AG08395 (cell line): ENCODE measurements at places on chromosomes 6 and 20.

DNA sequence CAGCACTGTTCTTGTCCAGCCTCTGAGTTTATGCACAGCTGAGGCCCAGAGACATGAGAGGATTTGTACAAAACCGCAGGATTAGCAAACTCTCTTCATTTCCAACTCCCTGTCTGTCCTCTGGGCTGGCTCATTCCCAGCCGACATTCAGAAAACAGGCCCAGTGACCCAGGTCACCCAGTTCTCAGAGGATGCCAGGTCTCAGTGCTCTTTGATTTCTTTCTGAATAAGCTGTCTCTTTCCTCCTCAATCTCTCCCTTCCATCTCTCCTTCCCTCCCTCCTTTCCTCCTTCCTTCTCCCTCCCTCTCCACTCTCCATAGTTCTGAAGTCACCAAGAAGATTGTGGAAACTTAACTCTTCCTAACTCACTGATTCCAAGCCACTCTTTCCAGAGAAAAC lies 372.7 kb upstream of the SULF2 start:
- DNase-seq, result no peak

DNA sequence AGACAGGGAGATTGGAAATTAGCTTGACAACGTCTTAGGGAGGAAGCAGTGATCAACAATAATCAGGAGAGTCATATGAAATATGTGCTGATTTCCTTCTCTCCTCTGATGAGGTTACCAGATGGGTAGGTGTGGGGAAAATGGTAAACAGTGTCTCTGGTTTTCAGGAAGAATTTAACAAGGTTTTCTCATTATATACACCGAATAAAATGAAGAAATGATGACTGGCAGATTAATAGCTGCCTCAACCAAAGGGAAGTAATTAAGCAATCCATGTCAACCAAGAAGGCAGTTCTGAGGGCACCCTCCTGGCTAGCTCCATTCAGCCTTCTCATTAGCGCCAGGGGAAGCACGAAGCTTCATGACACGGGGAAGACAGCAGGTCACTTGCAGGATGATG lies 12.7 kb upstream of the RAMACL start:
- DNase-seq, result no peak

DNA sequence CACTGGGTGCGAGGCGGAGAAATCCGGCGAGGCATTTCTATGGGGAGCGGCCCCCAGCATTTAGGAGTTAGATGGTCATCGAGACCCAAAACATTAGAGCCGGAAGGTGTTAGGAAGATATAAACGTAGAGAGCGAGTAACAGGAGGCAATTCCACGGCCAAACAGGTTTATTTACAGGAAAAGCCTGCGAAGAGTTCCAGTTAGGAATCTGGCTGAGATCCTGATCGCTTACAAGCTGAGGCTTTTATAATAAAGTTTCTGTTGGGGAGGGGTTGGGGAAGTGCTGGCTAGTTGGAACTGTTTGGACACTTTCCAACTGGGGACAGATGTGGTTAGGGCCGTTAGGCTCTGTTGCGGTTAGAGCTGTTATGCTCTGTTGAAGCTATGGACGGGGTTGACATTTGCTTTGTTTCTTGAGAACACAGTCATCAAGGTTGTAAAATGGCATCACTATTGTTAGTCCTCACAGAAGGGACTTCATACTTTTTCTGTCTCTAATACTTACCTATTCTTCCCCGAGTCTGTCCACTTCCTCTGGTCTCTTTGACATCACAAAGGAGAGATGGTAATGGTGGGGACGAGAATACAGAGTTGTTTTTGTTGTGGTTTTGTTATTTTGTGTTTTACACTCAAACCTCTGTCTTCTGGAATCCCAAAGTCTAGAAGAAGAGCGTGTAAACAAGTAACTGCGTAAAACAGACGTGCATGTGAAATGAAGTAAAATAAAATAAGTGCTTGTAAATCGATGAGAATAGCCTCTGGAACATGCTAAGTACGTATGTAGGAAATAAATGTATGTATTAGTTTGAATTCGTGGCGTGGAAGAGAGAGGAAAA lies 554 bp upstream of the ZSCAN31 start:
- DNase-seq, result no peak

DNA sequence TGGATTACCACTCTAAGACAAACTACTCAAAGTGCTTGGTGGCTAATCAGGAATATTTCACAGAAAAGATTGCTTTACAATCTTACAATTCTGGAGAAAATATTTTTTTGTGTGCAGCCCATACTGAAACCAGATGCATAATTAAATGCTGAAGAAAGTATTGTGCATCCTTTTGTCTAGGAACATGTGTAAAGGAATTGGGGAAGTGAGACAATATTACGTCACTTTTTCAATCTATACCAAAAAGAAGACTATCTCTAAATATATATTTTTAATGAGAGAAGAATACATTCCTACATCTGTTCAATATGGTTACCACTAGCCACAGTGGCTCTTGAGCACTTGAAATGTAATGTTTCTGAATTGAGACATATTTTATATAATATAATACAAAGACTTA lies 992.5 kb upstream of the ADGRB3 start:
- DNase-seq, result no peak

GRCh38 chr6:14787677-14788076 lies 458.2 kb upstream of the JARID2 start:
- no peak for DNase-seq

GRCh38 chr6:44642870-44643522 lies 255.5 kb downstream of the CDC5L start:
- no peak for DNase-seq

- no peak for DNase-seq
These were observed 50.8 kb downstream of the AIG1 start for GRCh38 chr6:143111443-143111842.

- DNase-seq, result no peak
These were observed 94.5 kb upstream of the NRSN1 start for GRCh38 chr6:24031496-24031895.

DNA sequence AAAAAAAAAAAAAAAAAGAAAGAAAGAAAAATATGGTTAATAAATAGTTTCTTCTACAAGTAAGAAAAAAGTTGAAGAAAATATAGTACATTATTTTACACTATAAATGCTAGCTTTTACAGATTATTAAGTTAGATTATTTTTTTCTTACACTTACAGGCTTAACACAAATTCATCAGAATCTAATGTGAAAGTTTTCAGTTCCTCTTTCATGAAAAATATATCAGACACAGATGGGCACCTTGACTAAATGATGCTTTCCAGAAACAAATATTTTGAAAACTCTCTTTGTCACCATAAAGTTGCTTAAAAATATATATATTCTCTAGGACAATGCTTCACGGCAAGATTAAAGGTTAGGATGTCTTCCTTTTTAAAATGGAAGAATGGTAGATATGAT lies 321.8 kb upstream of the HSF2 start:
- no peak for DNase-seq

DNA sequence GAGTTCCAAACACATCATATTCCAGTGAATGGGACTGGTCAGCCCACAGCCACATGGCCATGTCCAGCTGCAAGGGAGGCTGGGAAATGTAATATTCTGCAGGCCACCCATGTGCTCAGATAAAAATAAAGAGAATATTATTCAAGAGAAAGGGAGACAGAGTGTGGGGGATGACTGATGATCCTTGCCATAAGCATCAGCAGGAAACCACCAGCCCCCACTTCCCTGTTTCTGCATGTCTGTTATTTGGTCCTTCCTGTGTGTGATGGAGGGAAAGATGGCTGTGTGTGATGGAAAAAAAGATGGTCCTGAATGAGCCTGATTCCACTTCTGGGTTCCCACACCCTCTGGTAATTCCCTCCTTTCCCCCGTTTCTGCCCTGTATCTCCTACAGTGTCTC lies 13.1 kb upstream of the RSPO4 start:
- DNase-seq, result no peak

DNA sequence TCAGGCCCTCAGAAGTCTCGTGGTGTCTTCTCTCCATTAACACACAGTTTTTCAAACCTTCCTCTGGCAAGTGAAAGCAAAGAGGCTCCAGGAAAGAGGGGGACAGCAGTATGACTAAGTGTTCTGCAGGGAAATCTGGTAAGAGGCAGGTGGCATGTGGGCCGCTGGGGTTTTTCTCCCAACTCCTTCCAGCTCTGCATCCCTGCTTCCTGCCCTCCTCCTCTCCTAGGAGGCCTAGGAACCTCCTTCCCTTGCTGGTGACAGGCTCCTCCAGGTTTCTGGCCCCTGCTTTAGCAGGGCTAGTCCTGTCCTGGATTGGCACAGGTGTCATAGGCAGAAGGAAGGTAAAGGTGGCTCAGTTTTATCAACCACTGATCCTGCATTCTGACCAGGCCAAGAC lies 7.6 kb upstream of the ITCH start:
- no peak for DNase-seq

- DNase-seq, result no peak
These were observed 24.4 kb downstream of the CNR1 start for GRCh38 chr6:88141561-88142296.

- DNase-seq, result peak; percentile 43
These were observed 122.3 kb downstream of the BANF2 start for GRCh38 chr20:17822039-17822438.

DNA sequence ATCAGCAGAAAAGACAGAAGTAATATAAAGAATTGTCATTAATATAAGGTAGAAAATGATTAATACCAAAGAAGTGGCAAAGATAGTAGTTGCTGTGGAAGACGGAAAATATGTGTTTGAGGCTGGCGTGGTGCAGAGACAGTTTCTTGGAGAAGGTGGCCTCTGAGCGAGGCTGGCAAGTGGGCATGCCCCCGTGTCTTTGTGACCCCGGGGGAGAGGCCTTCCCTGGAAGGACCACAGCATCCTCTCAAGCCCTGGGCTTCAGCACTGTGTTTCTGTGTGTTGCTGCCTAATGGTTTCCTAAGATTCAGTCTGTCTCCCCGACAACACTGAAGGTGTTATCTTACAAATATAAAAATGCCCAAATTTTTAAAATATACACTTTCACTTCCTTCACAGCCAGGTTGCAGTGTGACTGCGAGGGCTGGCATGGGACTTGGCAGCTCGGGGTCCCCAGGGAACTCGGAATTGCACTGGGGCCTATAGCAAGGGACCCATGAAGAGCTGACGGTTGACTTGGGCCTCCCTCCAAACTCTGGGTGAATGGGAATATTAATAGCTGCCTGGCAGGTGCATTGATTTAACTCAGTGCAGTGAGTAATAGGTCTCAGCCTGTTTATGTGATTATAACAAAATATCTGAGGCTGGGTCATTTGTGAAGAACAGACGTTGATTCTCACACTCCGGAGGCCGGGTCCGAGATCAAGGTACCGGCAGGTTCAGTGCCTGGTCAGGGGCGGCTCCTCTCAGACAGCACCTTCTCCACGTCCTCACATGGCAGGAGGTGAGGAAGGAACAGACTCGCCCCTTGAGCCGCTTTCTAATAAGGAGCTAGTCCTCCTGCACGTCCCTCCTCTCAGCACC lies 47.4 kb upstream of the AFDN start:
- no peak for DNase-seq

DNA sequence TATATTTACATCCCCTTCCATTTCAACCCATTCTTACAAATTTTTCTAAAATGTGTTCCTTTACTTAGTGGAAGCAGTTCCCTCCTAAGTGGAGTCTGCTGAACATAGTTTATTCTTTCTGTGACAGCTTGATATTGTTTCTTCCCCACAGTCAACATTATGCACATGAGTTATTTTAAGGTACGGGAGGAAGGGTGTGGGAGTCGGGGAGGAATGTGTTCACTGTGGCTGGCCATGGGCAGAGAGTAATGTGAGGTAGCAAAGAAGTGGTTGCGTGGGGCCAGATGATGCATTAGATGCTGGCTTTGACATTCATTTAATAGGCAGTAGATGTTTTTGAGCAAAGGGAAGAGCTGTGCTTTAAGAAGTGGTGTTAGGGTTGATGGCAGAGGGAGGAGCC lies 98.5 kb downstream of the ARMC2 start:
- DNase-seq, result no peak

DNA sequence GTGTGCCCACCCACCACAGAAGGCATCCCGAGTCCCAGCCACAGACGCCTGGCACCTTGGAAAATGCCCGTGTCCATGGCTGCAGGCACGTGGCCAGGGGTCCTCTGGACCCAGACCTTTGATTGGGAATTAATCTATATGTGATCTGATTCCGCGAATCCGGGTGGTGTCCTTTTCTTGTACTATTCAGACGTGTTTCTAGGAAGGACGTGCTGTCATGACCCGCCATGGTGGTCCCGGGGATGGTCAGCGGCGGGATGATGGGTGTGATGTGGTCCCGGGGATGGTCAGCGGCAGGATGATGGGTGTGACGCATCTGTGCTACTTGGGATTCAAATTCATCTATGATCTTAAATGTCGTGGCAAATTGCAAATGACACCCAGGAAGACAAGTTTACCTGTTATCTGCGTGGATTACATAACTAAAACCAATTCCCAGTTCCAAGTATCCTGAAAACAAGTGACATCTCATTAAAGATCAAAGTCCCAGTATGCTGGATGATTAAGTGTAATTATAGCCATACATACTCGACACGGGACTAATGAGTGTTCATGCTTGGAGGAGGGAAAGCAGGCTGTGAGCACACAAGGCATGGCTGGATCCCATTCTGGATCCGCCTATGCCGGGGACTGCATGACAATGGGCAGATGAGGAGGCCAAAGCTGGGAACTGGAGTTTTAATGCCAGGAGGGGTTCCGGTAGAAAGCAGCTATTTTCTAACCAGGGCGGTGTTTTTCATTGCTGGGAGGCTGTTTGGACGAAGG lies 256.5 kb downstream of the TAF4 start:
- no peak for DNase-seq

DNA sequence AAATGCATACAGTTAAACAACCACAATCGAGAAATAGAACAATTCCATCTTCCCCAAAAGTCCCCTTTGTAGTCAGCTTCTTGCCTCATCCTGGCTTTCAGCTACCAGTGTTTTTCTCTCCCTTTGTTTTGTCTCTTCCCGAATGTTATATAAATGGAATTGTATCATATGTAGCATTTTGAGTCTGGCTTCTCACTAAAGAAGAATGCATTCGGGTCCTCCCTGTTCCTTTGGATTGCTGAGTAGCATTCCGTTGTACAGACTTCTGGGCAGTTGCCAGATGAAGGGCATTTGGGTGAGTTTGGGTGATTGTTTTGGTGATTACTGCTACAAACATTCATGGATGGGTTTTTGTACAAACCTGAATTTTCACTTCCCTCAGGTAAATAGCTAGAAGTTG lies 27.8 kb downstream of the PRPH2 start:
- DNase-seq, result peak; percentile 89

- no peak for DNase-seq
These were observed 23.0 kb downstream of the APCDD1L start for GRCh38 chr20:58492074-58492718.

GRCh38 chr6:27662769-27663168 lies 189.9 kb upstream of the ZNF184 start:
- DNase-seq, result no peak

DNA sequence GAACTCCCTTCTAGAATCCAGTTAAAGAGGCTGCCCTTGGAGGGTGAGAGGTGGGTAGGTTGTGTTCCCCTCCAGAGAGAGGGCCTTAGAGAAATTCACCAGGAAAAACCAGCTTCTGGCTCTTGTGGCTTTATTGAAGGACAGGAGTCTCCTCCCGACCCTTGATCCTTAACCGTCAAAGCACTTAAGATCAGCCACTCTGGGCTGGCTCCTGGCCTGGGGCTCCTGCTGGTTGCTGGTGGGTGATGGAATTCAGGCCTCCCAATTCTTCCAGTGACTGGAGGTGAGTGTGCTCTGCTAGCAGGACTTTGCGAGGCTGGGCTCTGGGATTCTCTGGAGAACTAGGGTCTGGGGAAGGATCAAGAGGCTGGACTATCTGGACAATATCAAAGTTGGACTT lies 75.6 kb upstream of the LGSN start:
- DNase-seq, result no peak
